ENCODE measurements at places on chromosomes 12 and 14. TPM values are rescaled to one million over a fixed set of nuclear protein-coding genes. Genes with fewer than 3 reads are reported as not detected.

The PEBP1 gene
- polyA plus RNA-seq, result 348 TPM

The NUAK1 gene
- polyA plus RNA-seq, result 9.8 TPM

The STAT2 gene
- polyA plus RNA-seq, result 73.4 TPM

The MMP14 gene
- polyA plus RNA-seq, result 161 TPM

The METAP2 gene
- 123 TPM for polyA plus RNA-seq

The ITGA7 gene
- 38.9 TPM for polyA plus RNA-seq

The RAN gene
- polyA plus RNA-seq, result 639 TPM

The RNASE1 gene
- polyA plus RNA-seq, result 202 TPM

The KRT77 gene
- polyA plus RNA-seq, result not detected

The ADAMTS20 gene
- 0.74 TPM for polyA plus RNA-seq

The PIWIL1 gene
- 0.31 TPM for polyA plus RNA-seq

The AMN gene
- 50.0 TPM for polyA plus RNA-seq

The ART4 gene
- polyA plus RNA-seq, result 0.16 TPM

The LALBA gene
- polyA plus RNA-seq, result not detected

The KLRF1 gene
- 0.84 TPM for polyA plus RNA-seq

The BIN2 gene
- polyA plus RNA-seq, result 3.7 TPM

The TSPAN8 gene
- 33.5 TPM for polyA plus RNA-seq

The ACTR6 gene
- polyA plus RNA-seq, result 37.5 TPM

The TTC6 gene
- polyA plus RNA-seq, result 0.34 TPM

The TEX52 gene
- 0.60 TPM for polyA plus RNA-seq

The CLEC6A gene
- polyA plus RNA-seq, result 0.07 TPM

The MYG1 gene
- polyA plus RNA-seq, result 62.9 TPM

The SMIM41 gene
- polyA plus RNA-seq, result 0.61 TPM

The DTX1 gene
- polyA plus RNA-seq, result 13.6 TPM

The CRACR2A gene
- 1.3 TPM for polyA plus RNA-seq

The CCDC197 gene
- not detected for polyA plus RNA-seq

The OR4E2 gene
- not detected for polyA plus RNA-seq

The SERPINA5 gene
- polyA plus RNA-seq, result 9.2 TPM

The ALDH2 gene
- polyA plus RNA-seq, result 117 TPM

The SYNDIG1L gene
- polyA plus RNA-seq, result 0.30 TPM

The STAC3 gene
- polyA plus RNA-seq, result 7.8 TPM

The SRRM4 gene
- polyA plus RNA-seq, result not detected

The HSPB8 gene
- polyA plus RNA-seq, result 6.8 TPM

The PHETA1 gene
- 17.6 TPM for polyA plus RNA-seq

The SINHCAF gene
- polyA plus RNA-seq, result 250 TPM

The CLMN gene
- polyA plus RNA-seq, result 30.6 TPM
